Cortex of kidney (tissue), 1 donor: ENCODE measurements at places on chromosomes 6 and 20.

DNA sequence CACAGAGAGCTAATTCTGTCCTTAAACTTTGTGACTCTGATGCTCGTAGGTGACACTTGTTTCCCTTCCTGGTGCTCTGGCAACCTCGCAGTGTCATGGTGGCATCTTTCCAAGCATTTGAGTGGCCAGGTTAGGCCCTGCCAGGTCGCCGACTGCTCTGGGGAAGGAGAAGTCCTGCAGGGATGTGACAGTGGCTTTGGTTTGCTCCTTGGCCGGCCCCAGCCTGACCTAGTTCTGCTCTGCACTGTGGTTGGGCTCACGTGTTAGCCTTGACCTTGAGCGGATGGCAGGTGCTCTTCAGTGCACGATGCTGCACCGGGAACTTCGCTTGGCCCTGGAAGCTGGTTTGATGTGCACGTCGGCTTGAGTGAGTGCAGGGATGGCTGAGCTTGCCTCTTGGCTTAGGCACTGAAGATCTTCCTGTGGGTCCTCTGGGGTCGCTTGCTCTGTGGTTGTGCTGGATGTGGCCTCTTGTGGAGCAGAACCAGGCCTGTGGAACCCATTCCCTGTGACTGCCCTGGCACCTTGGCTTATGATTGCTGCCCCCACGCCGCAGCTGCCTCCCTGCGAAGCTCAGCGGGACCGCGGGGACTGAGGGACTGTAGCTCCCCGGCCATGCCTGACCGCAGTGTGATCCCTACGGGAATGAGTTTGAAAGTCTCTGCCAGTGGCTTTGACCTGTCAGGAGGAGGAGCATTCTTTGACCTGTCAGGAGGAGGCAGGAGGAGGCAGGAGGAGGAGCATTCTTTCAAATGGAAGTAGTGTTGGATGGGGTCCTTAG is 8.7 kb downstream of the OSBPL2 start:
- DNase-seq: no peak

GRCh38 chr6:143525356-143525755 is 13.8 kb upstream of the FUCA2 start:
- DNase-seq: no peak

GRCh38 chr20:54545676-54546358 is 70.4 kb downstream of the DOK5 start:
- DNase-seq: no peak

- DNase-seq: no peak
Observed at GRCh38 chr6:80003826-80004172, 650 bp upstream of the TTK start.

GRCh38 chr6:142857796-142858555 is 87.0 kb downstream of the HIVEP2 start:
- DNase-seq: no peak

DNA sequence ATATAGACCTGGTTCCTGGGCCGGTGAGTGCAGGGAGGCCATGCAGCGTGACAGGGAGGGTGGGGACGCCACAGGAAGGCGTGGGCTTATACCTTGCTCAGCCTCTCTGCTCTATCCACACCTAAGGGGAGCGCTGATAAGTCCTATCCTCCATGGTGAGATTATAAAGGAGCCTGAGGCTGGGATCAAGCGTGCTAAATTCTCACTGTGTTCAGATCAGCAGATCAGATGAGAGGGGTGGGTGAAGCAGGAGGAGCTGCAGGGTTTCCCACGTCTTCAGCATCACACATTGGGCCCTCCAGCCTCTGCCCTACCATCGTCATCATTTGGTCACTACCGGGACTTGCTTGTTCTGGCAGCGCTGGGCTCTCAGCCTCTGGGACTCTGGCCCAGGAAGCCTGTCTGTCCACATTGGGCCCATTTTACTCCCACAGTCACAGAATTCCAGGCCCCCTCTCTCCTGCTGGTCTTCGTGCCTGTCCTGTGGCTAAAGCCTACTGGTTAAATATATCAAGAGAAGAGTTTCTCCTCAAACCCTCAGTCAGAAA is 29.1 kb upstream of the PDE10A start:
- no peak for DNase-seq

DNA sequence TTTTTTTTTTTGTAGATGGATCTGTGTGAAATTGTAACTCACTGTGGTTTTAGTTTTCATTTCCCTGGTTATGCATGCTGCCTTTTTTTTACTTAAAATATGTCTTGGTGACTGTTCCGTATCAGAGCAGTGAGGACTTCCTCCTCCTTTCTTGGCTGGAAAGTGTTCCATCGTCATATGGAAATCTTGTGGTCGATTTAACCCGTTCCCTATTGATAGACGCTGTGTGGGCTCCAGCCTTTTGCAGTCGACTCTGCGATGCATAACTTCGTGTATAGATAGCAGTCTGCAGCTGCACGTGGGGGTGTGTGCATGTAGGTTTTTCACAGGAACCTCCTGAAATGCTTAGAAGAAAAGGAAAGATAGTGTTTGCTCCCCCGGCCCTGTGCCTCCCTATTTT is 28.1 kb upstream of the PNPLA1 start:
- DNase-seq: no peak

DNA sequence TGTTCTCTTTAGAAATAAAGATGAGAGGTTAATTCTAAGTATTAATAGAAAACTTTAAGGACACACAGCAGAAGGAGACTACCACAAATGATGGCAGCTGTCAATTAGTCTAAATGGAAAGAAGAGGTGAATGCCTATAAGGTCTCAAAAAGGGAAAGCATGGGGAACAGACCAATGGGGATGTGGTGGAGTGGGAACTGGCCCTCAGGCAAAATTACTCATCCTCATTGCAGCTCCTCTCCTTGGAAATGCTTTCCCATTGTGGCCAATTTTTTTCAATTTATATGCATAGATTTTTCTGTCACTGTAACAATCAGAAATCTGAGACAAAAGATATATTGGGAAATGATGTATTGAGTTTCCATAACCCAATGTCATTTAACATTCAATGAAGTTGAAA is 222.9 kb upstream of the DEFB112 start:
- DNase-seq: no peak

DNA sequence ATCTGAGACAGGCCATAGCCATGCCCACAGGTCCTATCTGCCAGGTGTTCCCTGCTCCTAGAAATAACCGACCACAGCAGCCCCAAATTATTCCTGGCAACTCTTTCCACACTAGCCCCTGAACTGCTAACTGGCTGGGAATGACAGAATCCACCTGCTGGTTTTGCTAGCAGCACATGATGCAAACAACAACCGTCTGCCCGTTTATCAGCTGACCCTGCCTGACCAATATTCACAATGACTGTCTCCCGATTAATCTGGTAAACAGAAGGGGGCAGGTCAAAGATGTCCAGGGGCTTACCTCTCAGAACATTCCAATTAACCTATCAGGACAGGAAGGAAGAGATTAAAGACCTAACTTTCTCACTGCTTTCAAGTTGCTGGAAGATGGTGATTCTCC is 101.5 kb downstream of the NRSN1 start:
- DNase-seq: no peak

DNA sequence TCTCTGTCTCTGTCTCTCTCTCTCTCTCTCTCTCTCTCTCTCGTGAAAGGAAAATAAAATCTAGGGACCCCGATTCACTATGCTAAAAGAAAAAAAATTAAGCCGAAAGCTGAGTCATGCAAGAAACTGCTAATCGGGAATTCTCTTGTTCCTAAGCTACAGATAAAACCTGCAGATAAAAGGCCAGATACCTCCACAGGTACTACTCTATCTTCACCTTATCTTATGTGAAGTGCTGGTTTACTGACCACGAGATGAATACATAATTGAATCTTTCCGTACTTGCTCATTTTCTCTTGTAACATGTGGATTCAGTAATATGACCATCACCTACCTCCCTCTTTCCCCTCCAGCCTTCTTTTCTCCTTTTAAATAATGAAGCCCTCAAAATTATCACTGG is 120.5 kb downstream of the RFX6 start:
- DNase-seq: no peak

DNA sequence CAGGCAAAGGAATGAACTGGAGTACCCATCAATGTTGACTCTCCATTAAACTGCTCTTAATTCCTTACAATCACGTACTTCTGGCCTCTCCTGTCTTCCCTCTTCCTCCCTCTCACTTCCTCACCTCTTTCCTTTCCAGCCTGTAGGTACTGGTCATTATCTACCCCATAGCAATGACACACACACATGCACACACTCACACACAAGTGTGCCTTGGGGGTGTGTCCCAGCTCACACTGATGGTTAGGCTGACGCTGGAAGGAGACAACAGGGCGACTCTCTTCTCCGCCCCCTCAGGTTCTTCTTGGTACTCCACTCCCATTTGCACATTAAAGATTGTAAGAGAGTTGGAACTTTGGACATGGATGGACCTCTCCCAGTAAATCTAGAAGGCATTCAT is 14.0 kb upstream of the SERPINB9 start:
- DNase-seq: no peak

GRCh38 chr6:109075934-109076333 is 18.7 kb downstream of the SESN1 start:
- DNase-seq: no peak

DNA sequence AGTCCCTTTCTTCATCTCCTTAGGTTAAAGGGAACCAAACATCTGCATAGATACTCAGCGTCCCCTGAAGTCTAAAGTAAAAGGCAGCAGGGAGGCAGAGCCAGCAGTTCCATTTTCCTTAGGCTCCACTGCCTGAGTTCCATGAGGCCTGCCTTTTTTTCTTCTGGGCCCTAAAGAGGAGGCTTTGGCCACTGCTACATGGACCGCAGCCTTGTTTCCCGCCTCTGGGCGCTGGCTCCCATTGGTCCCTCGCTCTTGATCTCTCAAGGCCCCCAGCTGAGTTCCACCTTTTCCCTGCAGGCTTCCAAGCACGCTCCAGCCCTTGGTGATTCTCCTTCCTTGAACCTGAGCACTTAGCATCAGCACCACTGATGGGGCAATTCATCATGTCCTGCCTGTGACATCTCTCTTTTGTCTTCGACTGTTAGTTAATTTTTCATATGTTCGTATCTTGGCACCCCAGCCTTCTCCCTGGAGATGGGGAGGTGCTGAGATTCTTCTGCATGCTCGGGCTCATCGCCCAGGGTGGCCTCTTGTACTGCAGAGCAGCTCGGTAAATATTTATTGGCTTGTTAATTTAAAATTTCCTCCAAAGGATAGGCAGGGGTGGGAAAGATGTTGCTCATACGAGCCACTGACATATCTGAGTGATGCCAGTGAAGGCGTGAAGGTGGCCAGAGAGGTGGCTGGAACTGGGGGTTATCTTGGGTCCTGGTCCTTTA is 3.4 kb downstream of the MLN start:
- no peak for DNase-seq

GRCh38 chr20:32296819-32297420 is 19.5 kb downstream of the KIF3B start:
- no peak for DNase-seq

DNA sequence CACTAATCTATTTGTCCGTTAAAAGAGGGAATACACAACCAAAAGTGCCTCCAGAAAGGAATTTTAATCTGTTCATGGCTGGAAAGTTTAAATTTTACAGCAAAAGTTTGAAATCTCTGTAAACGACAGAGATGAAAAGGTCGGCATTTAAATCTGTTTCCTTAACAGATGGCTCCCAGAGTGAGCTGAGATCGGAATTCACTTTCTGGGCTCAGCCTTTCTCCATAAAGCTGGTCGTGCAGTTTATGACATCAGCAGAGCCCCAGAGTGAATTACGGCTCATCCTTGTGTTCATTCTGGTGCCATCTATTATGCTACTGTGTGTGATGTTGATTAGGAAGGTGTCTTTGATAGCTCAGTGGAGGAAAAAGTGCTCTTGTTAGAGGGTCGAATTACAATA is 117.6 kb upstream of the ZFP64 start:
- DNase-seq: no peak

DNA sequence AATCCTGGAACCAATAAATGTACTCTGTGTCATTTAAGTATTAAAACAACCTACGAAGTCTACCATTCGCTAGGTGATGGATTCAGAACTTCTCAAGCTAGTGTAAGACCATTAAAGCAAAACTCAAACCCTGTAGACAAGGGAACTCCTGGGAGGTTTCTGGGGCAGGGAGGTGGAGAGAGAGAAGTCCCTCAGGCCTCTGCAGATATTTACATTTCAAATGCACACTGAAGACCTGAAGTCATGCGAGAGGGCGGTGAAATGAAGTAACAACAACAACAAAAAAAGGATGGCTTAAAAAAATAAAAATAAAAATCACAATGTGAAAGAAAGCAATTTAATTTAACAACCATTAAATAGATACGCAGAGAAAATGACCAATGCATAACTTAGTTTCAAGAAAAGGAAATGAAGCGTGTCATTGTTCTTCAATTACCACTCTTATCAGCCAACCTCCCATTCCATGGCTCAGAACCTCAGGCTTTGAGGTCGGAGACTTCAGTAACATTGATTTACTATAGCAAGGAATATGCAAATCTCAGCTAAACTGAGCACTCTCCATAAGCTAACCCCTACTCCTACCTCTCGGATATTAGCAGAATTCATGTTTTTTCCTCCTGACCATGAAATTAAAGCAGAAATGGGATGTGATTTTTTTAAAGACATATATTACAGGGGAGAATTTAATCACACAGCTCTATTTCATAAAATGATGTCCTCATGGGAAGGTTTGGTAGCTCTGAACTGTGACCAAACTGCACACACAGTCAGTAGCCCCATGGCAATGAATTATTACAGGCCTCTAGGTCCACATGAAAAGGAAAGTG is 140.6 kb downstream of the KIF16B start:
- DNase-seq: no peak

DNA sequence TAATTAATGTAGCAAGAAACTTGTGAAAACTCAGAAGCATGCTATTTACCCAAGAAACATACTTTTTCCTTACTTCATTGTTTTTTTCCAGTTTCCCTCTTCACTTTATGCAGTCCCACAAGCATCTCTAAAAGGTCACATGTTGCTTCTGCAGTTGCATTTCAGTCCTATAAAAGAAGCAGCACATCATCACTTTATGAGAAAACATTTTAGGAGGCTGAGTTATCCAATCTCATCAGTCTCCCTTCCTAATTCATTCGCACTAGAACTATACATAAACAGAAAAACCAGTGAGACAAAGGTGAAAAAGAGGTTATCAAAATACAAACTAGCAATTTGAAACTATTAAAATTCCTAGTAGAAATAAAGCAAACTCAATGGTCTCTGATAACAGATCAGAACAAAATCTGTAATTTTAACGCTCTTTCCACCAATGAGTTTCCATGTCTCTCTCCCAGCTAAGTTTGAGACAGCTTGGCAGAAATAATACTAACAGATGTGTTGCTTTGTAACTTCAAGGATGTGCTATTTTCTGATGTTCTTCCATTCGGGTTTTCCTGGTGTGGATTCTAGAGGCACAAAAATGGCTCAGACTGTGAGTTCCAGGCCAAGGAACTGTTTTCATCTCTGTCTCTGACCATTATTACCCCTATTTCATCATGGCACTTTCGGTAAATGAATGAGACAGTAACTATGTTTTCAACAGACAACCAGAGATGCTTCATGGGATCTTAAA is 48.4 kb downstream of the ZHX3 start:
- DNase-seq: no peak

GRCh38 chr6:46757214-46757596 is 10.5 kb downstream of the ANKRD66 start:
- no peak for DNase-seq

DNA sequence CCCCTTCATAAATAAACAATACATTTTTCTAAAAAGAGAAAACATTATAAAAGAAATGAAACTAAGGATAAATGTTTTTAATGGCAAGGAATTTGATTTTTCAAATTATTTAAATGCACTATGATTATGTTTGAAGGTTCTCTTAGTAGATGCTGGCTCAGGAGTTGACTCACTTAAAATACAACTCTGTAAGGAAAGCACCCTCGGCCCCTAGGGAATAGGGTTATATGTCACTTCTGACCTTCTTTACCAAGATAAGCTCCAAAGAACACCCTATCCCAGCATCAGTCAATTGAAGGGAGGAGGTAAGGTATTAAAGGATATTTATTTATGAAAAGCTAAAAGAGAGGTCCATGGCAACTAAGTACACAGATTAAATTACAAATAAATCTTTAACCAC is 6.8 kb downstream of the SNAP91 start:
- DNase-seq: no peak
